ENCODE measurements at places on chromosomes 1 and 21.

DNA sequence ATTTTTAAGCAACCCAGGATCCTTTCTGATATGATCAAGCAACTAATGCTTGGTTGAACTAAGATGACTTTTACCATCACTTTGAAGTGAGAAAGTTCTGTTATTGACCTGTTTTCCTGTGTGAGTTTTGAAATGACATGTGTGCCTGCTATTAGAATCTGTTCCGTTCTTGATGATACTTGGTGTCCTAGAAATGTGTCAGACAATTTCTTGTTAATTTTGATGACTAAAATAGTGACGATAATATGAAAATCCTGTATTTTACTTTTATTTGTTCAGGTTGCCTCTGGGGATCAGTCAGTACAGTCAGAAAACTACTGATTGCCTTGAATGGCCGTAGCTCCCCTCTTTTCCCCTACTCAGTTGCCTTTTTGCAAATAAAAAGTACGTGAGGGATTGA lies 228.0 kb downstream of the RYR2 start:
- no peak for DNase-seq

DNA sequence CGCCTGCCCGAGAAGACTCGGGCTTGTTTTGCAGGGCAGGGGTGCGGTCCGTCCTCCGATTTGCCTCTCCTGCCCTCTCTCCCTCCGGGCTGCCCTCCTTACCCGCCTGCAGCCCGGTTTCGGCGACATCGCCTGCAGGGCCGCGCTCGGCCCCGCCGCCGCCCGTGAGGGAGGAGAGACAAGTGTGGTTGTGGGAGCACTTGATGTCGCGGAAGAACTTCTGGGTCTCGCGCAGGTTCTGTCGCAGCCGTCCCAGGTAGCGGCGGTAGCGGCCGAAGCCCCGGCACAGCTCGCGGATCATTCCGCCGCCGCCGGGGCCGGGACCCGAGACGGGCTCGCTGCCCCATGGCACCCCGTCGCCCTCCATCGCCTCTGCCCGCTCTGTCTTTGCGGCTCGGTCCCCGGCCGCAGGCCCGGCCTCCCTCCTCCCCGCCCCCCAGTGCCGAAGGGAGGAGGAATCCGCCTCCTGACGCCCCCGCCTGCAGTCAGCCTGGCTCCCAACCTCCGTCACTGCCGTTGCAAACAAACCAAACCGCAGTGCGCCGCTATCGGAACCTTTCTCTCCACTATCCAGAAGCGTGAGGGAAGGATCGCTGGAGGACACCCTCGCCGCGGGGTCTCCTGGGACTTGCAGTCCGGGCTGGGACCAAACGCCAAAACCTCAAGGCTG lies at the start of gene DSTYK:
DSTYK (minus strand) TSS at position 534 of the 670 bp plus-strand sequence; CDS start at position 367, 167 bp downstream.
- DNase-seq = peak; percentile 96

DNA sequence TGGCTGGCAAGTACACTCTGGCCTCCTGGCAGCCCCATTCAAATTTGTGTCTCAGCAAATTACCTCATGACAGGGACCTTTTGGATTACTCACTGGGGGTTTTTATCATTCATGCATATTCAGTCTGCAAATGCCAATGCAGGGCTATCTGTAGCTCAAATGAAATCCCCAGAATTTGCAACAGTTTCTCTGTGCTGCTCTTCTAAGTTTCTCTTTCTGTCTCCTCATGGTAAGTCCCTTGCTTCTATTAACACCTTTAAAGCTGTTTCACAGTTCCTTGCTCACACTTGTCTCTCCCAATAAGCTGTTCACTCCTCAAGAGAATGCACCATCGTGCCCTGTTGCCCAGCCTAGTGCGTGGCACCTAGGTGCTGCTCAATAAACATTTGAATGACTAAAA lies 3.3 kb upstream of the FAM78B start:
- no peak for DNase-seq

DNA sequence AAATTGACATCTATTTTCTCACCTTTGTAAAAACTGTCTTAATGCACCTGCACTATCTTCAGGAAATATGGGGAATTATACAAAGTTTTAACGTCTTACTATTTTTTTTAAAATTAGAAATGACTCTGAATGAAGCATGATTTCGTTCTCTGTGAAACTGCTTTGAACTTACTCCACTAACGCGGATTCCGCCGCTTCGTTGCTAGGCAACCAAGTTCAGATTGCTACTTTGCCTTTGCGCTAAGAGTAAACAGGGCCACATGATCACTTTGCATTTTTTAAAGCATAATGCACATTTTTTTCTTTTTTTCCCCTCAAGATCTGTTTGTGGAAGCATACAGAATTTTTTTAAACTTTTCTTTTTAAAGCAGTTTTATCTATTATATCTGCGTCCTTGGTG lies 690.5 kb downstream of the BRINP3 start:
- DNase-seq = peak; percentile 16

- no peak for DNase-seq
Observed at GRCh38 chr21:44942566-44942965, 2.7 kb downstream of the SLX9 start.

DNA sequence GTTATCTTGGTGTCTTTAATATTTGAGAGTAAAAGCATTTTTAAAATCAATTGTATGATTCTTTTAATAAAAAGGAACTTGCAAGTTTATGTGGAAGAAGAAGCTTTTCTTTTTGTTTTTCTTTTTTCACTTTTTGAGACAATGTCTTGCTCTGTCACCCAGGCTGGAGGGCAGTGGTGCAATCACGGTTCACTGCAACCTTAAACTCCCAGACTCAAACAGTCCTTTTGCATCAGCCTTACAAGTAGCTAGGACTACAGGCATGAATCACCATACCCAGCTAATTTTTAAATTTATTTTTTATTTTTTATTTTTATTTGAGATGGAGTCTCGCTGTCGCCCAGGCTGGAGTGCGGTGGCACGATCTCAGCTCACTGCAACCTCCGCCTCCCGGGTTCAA lies 34.1 kb downstream of the CMPK1 start:
- DNase-seq = no peak

GRCh38 chr1:156026588-156026987 lies 5.8 kb upstream of the SSR2 start:
- DNase-seq = no peak

- no peak for DNase-seq
Observed at GRCh38 chr1:85396194-85396593, 68.8 kb downstream of the DDAH1 start.

DNA sequence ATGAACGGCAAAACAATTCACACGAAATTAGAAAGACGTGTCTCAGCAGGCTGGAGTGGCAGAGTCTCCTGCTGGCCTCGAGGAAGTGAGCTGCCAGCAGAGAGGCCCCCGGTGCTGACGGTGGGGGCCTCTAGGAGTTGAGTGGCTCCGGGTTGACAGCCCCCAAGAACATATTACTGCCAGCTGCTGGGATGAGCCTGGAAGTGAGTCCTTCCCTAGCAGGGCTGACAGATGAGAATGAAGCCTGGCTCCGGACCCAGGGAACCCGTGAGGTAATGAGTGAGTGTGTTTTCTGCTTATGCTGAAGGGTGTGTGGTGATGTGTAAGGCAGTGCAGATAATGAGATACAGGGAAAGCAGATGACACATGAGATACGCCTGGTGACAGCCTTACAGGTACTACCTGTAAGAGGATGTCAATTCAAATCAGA lies 23.5 kb upstream of the LRRC47 start:
- no peak for DNase-seq

GRCh38 chr1:155970531-155971167 lies 7.7 kb downstream of the ARHGEF2 start:
- DNase-seq = peak; percentile 67

DNA sequence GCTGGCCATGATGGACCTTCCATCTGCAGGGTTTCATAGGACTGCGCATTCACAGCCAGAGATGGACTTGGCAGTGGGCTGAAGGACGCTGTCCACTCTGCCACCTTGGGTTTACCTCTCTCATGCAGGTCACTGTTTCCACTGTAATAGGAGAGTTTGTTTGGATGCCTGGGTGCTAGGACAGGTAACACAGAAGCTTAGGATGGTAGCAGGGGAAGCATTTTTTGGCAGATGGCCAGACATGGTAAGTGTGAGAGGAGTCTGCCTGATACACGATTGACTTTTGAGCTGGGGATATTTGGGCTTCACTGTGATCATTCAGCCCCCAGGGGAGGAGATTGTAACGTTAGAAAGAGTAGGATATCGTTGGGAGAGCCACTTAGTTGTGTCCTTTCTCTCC lies 11.8 kb downstream of the PSEN2 start:
- DNase-seq = no peak

DNA sequence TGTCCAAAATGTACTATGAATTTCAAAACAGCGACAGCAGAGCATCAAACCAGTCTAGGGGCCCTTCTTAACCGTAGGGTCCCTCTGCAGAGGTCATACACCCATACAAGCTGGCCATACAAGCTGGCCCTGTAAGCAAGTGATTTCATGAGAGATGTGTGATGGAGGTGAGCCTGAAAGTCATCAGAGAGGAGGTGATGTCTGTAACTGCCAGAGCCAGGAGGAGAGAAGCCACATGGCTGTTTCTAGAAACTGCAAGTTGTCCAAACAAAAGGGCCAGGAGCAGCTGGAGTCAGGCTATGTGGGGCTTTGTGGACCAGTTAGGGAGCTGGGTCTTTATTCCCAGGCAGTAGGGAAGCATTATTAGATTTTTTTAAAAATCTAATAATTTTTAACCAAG lies 14.8 kb upstream of the SERINC2 start:
- no peak for DNase-seq

GRCh38 chr1:177116941-177117340 lies 47.6 kb downstream of the ASTN1 start:
- DNase-seq = peak; percentile 12

GRCh38 chr21:33540711-33541104 lies 1.2 kb downstream of the GART start:
- DNase-seq = no peak

- no peak for DNase-seq
Observed at GRCh38 chr1:19879227-19879626, 3.0 kb upstream of the OTUD3 start.

- no peak for DNase-seq
Observed at GRCh38 chr1:241734533-241734932, 82.5 kb downstream of the WDR64 start.

DNA sequence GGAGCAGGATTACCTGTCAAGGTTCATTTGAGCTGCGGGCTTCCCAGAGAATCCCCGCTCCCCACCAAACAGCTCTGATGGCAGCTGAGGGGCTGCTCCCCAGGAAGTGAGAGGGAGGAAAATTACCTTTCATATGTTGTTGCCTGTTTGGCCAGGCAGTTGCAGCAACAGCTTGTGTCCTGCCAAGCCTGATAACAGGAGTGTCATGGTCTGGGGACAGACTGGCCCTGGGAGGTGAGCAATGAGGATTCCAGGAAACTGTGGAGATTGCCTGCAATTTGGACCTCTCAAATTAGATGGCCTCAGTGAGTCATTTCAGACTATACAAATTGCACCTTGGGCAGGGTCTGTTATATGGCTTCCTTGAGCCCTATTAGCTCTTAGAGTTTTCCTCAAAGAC lies 189.3 kb downstream of the PTPRU start:
- DNase-seq = no peak

GRCh38 chr1:27368869-27369582 lies 2.3 kb upstream of the MAP3K6 start:
- DNase-seq = no peak

DNA sequence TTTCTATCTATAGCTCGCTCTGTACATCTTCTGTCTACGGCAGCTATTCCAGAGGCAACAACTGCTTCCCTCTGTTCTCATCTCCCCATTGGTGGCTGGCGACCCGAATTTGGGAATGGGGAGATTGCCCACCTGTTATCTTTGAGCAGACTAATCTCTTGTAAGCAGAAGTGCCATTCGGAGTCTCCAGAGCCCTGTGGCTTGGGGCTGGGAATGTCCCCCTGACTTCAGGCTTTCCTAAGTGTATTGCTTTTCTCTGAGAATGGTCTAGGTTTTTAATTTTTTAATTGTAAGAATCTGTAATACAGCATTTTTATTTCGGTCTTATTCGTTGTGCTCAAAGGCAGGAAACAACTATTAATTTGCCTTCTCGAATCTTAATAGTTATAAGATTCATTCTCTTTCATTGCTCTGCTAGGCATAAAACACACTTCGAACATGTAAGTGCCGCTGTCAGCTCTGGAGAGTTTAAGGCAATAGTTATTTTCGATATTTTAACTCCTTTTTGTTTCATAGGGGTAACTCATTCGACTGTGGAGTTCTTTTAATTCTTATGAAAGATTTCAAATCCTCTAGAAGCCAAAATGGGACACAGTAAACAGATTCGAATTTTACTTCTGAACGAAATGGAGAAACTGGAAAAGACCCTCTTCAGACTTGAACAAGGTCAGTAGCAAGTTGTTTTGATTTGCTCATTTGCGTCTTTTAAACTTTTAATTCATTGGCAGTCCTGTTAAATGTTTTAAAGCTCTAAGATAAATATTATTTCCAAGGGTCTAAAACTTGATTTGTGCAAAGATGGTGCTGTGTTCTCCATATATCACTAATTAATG lies 514 bp downstream of the AGL start:
- DNase-seq = peak; percentile 79

DNA sequence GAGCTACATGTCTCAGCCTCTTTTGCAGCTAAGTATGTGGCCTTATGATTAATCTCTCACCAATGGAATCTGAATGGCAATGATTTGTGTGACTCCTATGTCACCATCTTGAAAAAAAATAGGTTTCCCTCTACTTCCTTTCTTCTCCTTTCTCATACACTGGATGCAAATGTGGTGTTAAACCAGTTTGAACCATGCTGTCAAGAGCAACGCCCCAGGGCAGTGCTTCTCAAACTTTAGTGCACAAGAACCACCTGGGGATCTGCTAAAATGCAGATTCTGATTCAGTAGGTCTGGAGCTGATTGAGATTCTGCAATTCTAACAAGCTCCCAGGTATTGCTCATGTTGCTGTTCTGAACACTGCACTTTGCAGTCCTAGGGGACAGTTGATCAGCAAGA lies 44.7 kb upstream of the ZNF644 start:
- DNase-seq = no peak

DNA sequence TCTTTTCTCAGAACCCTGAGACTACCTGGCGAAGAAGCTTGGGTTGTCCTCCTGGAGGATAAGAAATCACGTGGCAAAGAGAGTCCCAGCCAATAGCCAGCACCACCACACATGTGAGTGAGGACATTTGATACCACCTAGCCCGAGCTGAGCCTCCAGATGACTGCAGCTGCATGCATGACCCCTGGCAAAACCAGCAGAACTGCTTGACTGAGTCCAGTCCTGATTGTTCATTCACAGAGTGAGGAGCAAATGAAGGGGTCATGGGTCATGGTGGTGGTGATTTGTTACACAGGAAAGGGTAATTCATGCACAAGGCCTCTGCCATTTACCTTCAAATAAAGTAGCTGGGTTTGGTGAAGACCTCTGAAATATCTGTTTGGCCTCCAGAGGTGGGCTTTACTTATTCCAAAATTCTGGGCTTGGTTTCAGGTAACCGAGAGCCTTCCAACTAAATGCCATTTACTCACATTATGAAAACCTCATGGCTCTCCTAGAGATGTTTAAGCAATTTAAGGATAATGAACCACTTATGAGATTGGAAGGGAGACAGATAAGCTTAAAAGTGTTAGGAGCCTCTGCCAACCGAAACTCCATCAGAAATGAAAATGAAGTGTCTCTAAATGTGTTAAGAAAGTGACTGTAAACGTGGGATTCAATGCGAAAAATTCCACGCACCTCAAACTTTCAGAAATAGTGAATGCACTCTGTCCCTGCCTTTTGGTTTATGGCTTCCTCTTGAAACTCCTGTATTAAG lies 163.3 kb downstream of the SLC35F3 start:
- DNase-seq = no peak

GRCh38 chr1:243465081-243465480 lies 209.2 kb downstream of the SDCCAG8 start:
- DNase-seq = no peak

Measured in posterior cingulate gyrus (tissue), 11 donors.